ENCODE measurements at places on chromosomes 6 and 20.

DNA sequence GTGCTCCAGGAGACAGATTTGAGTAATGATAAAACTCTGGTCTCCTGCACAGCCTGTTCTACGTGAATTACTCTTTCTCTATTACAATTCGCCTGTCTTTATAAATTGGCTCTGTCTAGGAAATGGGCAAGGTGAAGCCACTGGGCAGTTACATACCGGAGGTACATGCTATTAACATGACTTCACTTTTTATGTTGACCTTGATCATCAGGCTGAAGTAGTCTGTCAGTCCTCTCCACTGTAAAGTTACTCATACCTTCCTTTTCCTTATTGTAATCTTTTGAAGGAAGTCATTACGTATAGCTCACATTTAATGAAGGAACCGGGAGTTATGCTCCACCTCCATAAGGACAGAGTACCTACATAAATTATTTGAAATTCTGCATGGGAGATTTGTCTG is 19.9 kb upstream of the KHDC1 start:
- no peak for DNase-seq

DNA sequence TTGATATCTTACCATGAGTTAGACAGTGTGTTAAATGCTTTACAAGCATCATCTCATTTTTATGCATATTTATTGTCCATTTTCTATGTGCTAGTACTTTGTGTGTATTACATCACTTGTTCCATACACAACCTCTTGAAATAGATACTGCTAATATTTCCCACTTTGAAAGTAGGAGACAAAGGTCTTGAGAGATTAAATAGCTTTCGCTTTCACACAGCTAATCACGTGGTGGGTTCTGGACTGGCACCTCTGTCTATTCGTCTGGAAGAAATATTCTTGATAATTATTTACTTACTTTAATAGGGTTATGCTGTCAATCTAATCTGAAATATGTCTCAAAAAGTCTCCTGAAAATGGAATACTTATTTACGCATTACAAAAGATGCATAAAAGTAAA is 30.2 kb downstream of the EPHA7 start:
- peak; percentile 9 for DNase-seq

DNA sequence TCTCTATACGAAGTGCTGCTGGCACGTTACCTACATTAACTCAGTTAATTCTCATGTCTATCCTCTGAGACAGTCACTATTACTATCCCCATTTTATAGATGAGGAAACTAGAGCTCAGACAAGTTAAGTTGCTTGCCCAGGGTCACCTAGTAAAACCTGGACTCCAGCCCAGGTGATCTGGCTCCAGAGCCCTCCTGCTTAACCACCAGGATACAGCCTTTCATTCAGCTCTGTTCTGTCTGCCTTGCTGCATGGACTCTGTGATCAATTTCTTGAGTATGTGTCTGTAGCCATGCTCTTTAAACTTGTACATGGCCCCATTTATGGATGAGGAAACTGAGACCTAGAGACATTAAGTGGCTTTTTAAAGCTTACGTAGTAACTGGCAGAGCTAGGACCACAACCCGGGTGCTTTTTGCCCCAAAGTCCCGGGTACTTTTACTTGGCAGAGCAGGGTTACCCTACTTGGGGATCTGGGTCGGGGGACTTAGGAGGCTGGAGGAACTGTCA is 4.7 kb downstream of the CDKN1A start:
- DNase-seq, result no peak

DNA sequence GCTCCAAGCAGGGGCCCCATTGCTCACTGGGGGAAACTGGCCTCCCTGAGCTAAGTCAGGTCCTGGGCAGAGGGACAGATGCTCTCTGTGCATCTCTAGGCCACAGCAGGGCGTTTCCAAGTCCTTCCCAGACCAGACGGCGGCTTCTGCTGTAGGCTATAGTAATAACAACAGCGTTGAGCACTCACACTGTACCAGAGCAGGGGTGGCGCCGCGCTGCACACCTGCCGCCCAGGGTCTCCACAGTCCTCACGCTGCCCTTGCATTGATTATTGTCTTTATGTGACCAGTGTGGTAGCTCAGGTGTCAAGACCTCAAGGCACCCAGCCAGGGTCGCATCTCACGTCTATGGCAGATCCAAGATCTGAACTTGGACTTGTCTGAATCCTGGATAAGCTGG is 14.9 kb upstream of the CCN5 start:
- no peak for DNase-seq

- DNase-seq, result peak; percentile 74
Measured at GRCh38 chr6:163634211-163635171, 220.0 kb downstream of the QKI start.

- DNase-seq, result no peak
Measured at GRCh38 chr6:34457742-34458735, 7.8 kb upstream of the PACSIN1 start.

DNA sequence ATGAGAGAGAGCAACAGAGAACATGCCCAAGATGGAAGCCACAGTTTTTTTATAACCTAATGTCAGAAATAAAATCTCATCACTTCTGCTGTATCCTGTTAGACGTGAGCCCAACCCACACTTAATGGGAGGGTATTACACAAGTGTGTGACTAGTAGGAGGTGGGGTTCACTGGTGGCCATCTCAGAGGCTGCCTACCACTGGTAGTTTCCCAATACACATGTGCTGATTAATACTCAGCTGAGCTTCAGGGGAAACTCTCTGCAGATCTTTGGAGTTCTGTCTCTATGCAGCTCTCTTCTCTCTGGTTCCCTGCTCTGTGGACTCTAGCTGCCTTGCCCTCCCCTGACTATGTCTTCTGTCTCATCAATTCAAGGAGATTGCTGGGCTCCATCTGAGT is 35.7 kb downstream of the CNBD2 start:
- DNase-seq, result no peak

DNA sequence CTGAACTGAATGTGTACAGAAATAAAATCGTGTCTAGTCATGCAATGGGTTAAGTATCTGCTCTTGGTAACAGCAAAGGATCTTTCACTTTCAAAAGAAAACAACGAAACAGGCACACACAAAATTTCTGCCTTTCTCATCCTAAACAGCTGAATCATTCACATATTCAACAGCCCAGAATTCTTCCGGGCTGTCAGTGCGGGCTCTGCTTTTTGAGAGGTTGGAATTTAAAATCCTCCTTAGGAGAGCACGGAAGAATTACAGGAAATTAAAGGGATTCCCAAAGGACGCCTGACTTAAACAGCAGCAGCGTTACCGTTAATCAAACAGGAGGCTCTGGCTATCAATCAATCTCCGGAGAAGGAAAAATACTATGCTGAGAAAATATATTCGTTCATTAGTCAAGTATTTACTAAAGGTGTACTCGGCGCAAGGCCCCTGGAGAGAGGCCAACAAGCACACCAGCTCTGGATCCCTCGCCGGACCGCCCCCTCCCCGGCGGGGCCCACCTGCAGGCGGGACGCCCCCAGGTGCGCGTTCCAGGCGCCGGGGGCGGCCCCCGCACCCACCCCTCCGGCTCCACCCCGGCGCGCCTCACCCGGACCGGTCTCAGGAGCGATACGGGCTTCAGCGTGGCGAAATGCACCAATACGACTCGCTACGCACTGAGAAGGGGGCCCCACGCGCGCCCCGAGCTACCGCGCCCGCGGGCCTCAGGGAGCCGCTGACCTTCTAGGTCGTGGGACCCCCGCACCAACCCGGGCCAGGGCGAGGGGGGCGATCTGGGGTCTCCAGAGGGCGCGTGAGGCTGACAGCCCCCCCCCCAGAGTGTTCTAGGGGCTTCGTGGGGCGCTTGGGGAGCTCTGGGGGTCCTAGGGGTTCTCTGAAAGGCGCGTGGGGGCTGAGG is 1.0 kb downstream of the NAPB start:
- DNase-seq, result peak; percentile 70

GRCh38 chr6:29750709-29751108 is 27.5 kb downstream of the HLA-F start:
- DNase-seq, result no peak

- no peak for DNase-seq
Measured at GRCh38 chr6:107853230-107853629, 29.1 kb upstream of the SCML4 start.

- DNase-seq, result peak; percentile 85
Measured at GRCh38 chr6:113289166-113289565, 568.0 kb upstream of the MARCKS start.

GRCh38 chr6:139153855-139154254 is 19.0 kb downstream of the HECA start:
- DNase-seq, result peak; percentile 51

GRCh38 chr20:11454966-11455799 is 462.5 kb upstream of the BTBD3 start:
- DNase-seq, result no peak

- no peak for DNase-seq
Measured at GRCh38 chr20:56859039-56859800, 230.1 kb downstream of the TFAP2C start.

GRCh38 chr6:122792766-122793165 is 3.7 kb downstream of the SMPDL3A start:
- DNase-seq, result no peak

DNA sequence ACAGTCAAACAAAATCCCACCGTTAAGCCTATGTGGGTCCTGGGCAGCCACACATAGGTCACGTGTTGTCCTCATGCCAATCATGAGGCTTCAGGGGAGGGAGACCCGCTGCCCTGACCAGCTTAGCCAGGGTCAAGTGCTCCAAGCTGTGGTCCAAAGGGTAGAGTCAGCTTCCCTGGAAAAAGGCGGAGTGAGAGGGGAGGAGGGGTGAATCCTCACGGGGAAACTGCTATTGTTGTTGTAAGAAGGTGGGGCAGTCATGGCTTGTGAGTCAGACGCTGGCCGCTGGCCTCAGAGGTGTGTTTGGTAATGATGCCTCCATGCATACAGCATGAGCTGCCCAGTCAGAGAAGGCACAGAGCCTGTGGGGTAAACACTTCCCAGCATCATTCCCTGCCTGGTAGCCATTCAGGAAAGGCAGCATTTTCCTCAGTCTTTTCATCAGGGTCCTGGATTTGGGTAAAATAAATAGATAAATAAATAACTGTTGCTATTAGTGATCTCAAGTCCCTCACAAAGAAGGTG is 8.7 kb downstream of the CST3 start:
- no peak for DNase-seq
